ENCODE measurements at places on chromosomes 12 and 14.

- DNase-seq = no peak
Measured at GRCh38 chr12:123354600-123354999, 10.0 kb downstream of the SBNO1 start.

- DNase-seq = no peak
Measured at GRCh38 chr12:3014641-3015040, 55.4 kb downstream of the TEAD4 start.

DNA sequence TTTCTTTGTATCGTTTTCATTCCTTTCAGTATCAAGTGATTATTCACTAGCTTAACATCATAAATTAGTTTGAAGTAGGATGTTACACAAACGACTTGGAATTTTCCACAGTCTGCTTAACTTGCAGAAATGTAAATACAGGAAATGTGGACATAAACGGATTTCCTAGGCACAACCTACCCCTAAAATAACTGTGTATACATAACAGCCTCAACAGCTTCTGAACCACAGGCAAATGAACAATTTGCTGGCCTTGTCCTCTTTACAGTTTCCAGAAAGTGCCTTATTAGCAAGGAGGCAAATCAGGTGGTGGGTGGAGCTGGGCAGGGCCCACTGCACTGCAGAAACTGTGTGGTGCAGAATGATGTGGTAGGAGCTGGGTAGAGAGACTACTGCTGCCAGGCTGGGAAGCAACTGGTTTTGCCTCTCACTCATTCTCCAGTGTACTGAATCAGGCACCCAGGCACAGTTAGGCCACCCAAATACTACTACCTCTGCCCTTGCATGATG is 14.1 kb downstream of the DRAM1 start:
- no peak for DNase-seq

GRCh38 chr14:80004871-80005270 is 206.4 kb downstream of the DIO2 start:
- no peak for DNase-seq

DNA sequence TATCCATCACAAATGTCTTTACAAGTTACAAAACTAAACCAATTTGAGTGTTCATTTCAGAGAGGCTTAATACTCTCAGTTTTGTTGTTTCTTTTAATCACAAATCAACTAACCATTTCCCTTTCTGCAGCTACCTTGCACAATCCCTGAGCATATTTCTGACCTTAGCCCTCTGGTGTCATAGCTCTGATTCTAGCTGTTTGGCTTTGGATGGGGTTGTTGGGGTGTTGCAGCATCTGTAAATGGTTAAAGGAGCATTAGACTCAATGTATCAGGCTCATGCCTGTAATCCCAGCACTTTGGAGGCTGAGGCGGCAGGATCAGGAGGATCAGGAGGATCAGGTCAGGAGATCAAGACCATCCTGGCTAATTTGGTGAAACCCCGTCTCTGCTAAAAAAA is 461.4 kb downstream of the NRXN3 start:
- no peak for DNase-seq

- DNase-seq = peak; percentile 14
Measured at GRCh38 chr12:116015525-116015924, 262.0 kb downstream of the MED13L start.

DNA sequence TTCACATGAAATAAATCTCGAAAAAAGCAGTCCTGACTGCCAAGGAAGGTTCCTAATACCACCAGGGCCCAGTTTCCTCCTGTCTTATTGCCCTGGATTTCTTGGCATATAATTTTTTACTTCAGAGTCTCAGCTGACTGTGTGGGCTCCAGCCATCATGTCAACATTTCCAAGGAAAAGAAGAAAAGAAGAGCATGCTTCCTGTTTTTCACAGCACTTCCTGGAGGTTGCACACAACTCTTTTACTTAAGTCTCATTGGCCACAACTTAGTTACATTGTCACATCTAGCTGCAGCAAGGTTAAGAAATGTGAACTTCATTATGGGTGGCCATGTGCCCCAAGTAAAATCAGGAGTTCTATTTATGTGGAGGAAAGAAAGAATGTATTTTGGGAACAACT is 24.3 kb downstream of the DACT1 start:
- no peak for DNase-seq

GRCh38 chr12:45415393-45415817 is 199.5 kb downstream of the ANO6 start:
- no peak for DNase-seq

DNA sequence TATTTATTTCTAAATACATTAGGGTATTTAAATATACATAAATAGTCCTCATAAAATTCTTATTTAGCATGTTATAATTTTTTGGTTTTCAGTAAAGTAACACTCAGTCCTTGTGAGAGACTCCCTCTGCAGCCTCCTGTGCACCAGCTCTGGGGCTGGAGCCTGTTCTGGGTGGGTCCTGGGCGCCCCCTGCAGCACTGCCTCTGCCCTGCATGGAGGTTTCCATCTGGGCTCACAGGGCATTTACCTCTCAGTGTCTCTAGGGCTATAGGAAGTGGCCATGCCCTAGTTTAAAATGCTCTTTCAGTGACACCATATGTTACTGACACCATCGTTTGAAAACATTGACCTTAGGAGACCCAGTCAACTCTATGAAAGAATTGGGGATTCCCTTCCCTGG is 1155.2 kb downstream of the TMEM121 start:
- no peak for DNase-seq

DNA sequence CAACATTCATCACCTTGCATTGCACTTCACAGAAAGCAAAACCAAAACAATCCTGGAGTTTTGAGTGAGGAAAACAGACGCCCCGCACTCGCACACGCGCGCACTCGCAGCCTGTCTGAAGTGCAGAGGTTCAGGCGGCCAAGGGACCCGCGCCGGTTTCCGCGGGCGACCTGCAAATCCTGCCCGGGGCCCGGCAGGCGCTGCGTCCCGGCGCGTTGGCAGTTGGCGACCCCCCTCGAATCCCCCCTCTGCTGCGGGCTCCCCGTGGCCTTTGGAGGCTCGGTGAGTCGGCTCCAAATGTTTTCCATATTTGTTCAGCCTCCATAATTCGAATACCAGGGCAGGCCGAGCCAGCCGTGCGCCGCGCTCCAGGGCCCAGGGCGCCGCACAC is at the start of gene SSPN:
SSPN (plus strand) TSS at position 324 of the 391 bp plus-strand sequence. CDS start 100 bp downstream, outside the sequence.
- DNase-seq = no peak

- DNase-seq = no peak
Measured at GRCh38 chr14:38074081-38074480, 133.6 kb upstream of the SSTR1 start.

DNA sequence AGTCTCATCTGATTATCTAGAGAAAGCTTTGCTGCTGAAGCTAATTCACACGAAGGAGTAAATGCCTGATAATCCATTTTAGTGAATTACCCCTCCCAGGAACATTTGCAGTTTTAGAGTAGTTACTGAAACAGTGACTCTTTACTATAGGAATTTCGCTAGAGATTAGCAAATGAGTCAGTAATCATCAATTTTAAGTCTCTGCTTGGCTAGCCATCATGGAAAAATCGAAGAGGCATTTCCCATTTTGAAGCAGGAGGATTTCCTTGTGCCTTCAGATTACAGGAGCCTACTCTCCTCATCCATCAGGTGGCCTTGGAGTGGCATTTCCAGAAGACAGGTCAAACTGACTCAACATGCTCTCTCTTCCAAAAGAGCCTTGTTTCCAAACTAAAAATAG is 154.5 kb downstream of the EGLN3 start:
- DNase-seq = no peak

GRCh38 chr14:92792885-92793284 is 1.2 kb upstream of the GOLGA5 start:
- DNase-seq = peak; percentile 26
